ENCODE measurements at places on chromosomes 7 and 10.

GRCh38 chr10:1425879-1426278 lies 311.4 kb downstream of the ADARB2 start:
- DNase-seq: no peak

GRCh38 chr7:41808541-41808940 lies 105.7 kb upstream of the INHBA start:
- DNase-seq: no peak

- peak; percentile 36 for DNase-seq
Measured at GRCh38 chr10:117246997-117247671, 6.2 kb downstream of the SLC18A2 start.

DNA sequence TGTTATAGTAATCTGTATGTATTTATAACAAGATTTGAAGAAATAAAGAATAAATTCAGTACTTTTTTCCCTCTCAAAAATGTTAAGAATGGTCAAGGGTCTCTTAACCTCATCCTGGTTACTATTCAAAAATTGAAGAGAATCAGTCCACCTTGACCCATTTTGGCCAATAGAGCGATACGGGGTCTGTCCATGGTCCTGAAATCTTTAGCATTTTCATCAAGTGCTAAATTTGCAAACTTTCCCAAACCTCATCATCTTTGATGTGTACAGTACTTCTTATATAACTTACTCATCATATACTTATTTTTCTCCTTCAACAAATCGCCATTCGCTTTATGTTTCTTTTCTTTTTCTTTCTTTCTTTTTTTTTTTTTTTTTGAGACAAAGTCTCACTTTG lies 23.6 kb downstream of the TMEM178B start:
- peak; percentile 4 for DNase-seq

- no peak for DNase-seq
Measured at GRCh38 chr7:30328381-30328780, 44.0 kb downstream of the ZNRF2 start.

- no peak for DNase-seq
Measured at GRCh38 chr7:66143876-66144332, 29.3 kb downstream of the CRCP start.

GRCh38 chr10:73765066-73765465 lies 16.8 kb upstream of the CHCHD1 start:
- DNase-seq: no peak

- DNase-seq: peak; percentile 91
Measured at GRCh38 chr7:116522247-116522646, 2.6 kb upstream of the CAV1 start.

DNA sequence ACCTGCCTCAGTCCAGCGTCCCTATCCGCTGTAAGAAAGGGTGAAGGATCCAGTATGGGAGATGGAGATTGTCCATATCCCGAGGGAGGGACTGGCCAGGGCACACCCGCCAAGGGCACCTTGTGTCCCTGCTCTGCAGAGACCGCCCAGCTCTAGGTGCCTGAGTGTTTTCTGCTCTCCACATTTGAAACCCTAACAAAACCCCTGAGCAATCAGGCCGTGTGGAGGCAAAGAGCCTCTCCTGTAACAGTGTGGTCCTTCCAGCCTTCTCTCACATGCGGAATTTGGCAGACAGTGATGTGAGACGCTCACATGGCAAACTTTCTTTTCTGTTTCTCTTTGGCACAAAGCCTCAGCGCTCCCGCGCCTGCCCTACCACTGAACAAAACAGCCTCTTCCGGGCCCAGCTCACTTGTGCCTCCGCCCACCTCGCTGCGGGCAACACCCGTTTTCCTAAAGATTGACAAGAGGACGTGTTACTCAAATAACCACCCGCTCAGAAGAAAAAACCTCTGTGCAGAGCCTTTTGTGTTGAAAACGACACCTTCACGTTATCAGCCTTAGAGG lies 514.8 kb downstream of the DNAJB6 start:
- peak; percentile 13 for DNase-seq

DNA sequence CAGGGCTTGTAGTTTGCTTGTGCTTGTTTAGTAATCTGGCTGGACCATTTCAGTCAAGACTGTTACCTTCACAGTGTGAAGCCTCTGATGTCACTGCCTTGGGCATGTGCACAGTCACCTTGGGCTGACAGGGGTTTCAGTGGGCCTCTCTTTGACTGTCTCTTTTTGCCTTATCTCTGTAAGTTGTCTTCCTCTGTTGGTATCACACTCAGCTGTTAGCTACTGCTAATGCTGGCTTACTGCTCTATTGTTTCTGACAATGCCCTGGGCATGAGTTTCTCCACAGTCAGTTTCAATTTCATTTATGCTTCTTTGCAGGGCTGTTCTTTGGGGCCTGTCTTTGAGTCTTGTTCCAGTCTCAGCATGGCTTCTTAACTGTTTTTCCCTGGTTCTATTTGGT lies 201.9 kb upstream of the SHH start:
- no peak for DNase-seq

DNA sequence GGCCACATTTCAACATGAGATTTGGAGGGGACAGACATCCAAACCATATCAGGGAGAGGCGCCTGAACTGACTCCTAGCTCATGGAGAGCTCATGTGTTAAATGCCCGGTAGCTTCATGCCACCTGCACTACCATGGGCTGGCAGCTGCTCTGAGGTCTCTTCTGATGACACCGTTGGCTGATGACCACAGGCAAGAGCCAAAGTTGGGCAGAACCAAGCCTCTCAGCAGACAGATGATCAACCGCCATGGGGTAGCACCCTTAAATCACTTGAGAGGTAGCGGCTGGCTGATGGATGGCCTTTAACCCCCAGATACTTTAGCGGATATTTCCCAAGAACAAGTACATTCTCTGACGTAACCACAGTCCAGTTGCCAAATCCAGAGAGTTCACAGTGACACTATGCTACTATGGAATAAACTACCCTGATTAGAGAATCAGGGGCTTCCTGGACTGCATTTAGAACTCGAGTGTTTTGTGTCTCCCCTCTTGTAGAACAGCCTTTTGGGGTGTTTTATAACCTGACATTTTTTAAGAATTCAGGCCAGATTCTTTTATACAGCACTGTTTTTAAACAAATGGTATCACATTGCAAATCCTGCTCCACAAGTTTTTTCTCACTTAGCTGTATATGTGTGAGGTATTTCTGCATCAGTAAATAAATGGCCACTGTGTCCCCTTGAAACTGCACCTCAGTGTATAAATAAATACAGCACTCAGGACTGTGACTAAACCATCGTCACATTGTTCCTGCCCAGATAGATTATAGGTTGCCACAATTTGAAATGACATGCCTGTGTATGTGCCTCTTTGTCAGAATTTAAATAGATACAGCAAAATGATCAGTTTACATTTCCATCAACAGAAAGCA lies 30.8 kb upstream of the DRGX start:
- peak; percentile 47 for DNase-seq

DNA sequence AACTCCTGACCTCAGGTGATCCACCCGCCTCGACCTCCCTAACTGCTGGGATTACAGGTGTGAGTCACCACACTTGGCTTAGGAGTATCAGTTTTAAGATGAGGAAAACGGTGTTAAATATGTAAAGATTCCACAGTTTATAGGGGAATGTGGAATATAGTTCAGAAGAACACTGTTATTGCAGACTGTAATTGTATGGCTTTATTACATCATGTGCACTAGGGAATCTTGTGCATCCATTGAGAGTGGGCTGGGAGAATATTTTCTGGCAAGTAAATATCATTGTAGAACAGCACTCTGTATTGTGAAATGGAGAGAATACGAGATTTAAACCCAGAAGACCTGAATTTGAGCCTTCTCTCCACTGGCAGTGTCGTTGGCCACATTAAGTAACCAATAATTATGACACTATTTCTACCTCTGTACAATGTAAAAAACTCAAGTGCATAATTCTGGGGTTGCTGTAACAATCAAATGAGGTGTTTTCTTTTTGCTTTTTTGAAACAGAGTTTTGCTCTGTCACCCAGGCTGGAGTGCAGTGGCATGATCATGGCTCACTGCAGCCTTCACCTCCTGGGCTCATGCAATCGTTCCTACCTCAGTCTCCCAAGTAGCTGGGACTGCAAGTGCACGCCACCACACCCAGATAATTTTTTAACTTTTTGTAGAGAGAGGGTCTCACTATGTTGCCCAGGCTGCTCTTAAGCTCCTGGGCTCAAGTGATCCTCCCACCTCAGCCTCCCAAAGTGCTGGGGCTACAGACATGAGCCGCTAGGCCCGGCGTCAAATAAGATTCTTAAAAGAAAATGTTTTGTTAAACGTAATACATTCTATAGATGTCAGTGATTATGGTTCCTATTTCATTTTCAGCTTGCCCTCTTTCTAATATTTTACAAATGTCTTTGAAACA lies 12.0 kb upstream of the PARD3 start:
- DNase-seq: peak; percentile 5

DNA sequence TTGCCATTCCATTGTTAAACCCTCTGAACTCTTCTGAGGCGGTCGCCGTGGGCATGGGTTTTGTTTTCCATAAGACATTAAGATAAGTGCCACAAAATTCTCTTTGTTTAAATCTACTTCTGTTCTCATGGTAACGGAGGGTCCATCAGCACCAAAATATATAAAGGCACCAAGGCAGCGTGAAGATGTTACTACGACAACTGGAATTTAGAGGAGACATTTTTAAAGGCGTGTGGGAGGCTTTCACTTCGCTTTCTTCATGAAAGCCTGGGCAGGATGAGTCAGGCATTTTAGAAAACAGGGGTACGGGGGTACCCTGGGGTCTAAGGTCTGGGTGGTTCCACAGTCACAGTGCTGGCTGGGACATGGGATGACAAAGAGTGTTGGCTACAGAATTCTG lies 34.0 kb downstream of the SMKR1 start:
- DNase-seq: no peak

DNA sequence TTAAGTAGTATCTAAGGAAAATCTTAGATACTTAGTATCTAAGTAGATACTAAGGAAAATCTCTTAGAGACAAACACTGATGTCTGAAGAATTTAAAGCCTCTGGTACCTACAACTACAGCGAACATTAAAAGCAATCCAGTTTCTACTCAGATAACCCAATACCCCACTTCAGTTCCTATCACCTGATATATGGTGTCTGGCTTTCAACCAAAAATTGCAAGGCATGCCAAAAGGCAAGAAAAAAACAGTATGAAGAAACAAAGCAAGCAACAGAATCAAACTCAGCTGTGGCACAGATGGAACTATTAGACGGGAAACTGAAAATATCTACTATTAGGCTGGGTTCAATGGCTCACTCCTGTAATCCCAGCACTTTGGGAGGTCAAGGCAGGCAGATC lies 31.1 kb downstream of the ARHGAP12 start:
- peak; percentile 36 for DNase-seq
